ENCODE measurements at places on chromosomes 2 and 18. TPM values are rescaled to one million over a fixed set of nuclear protein-coding genes. Genes with fewer than 3 reads are reported as not detected.

The RNASEH1 gene
- polyA plus RNA-seq: 19.8 TPM

The NAT8 gene
- 32.3 TPM for polyA plus RNA-seq

The PFN4 gene
- polyA plus RNA-seq: 3.5 TPM

The FAP gene
- polyA plus RNA-seq: 10.1 TPM

The TTC27 gene
- polyA plus RNA-seq: 25.6 TPM

The ABCG5 gene
- 0.84 TPM for polyA plus RNA-seq

The CYS1 gene
- 111 TPM for polyA plus RNA-seq

The MBP gene
- polyA plus RNA-seq: 18.5 TPM

Measured in renal pelvis (tissue), 12 donors.